Small intestine (tissue), 16 donors: ENCODE measurements at places on chromosomes 12 and 14.

DNA sequence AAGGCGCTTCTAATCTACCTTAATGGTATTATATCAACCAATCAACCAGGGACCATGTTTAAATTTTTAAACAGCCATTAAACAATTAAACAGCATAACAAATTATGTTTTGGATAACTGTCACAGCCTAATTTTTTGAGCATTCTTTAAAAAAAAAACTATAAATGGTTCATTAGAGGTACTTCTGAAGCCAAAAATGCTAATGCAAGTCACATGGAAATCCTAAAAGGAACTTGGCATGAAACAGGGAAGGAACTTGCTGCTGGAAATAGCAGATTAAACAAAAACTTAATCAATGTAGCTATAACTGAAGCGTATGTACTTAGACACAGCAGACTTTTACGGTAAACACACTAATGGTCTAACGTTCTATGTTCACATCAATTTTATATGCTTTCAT is 190.2 kb upstream of the BTG1 start:
- DNase-seq: no peak

DNA sequence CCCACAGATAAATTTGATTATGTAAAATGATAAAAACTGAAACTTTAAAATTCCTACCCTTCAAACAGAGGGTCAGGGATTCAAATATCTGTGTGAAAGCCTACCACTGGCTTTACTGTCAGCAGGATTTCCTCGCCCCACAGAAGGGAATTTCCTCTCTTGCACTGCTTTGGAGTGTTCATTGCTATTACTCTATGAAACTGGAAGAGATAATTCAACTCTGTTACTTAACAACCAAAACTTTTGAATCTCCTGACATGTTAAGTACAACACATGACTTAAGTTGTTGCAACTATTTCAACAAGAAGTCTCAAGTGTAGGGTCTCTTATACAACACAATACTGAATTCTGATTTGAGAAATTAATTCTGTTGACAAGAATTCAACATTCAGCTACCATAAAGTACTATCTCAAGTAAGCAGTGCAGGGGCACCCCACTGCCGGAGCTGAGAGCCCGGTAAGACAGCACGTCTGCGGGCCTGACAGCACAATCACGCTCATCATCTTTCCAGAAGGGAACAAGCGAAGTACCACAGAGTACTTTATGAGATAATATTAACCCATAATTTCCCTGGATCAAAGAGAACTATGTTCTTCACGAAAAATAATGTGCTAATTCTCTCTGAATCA is 22.9 kb downstream of the DICER1 start:
- DNase-seq: no peak

GRCh38 chr14:64197996-64198395 is 96.2 kb downstream of the ESR2 start:
- no peak for DNase-seq

GRCh38 chr12:29026419-29026818 is 122.7 kb upstream of the FAR2 start:
- no peak for DNase-seq

- no peak for DNase-seq
These were observed 110.9 kb downstream of the GPATCH2L start for GRCh38 chr14:76262641-76263040.

DNA sequence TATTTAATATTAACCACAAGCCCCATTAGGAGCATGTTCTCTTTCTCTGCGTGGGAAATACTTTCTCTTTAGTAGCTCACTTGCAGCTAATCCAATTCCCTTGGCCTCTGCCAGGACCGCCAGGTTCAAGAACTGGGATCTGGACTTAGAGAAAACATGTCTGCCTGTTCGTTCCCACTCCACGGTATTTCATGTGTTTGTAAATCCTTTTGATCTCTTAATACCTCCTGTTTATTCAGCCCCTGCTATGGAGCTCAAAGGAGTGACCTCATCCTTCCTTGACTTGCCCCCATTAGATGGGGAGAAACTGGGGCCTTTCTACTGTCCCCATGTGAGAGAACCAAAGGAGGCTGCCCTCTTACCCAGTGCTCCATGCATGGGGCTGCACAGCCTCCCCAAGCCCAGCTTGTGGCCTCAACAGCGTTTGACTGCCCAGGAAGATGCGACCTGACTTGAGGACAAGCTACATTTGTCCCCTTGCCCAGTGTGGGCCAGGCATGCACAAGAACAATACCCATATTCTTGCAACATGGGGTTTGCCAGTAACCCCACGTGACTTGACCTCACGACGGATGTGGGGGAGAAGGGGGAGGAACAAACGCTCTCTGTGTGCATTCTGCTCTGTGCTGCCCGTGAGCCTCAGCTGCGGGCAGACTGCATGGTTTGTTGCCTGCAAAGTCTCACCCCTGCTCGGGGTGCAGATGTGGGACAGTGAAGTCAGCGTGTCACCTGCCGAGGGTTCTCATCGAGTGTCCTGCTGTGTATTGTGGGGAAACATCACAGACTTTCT is 30.3 kb downstream of the CD9 start:
- peak; percentile 72 for DNase-seq

GRCh38 chr12:132061197-132061596 is 82.9 kb downstream of the DDX51 start:
- DNase-seq: no peak

GRCh38 chr14:76597387-76597786 is 163.9 kb upstream of the VASH1 start:
- no peak for DNase-seq

- DNase-seq: no peak
These were observed 78.6 kb downstream of the SLC15A5 start for GRCh38 chr12:16198884-16199283.

DNA sequence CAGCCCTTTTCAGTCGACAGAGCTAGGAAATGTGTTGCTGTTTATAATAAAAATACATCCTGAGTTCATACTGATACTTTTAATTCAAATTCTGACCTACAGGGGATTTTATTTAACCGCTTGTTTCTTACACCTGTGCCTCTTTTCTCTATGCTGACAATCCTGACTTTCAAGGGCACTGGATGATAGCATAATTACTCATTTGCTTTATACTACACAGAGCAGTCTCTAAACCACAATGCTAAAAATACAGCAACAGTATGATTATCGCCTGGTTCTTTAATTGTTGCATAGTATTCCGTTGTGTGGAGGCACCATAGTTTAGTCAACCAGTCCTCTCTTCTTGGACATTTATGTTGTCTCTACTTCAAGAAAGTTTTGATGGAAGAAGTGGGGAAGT is 372.9 kb downstream of the DPF3 start:
- no peak for DNase-seq

GRCh38 chr12:27711317-27711682 is 668 bp downstream of the MRPS35 start:
- DNase-seq: peak; percentile 46

GRCh38 chr12:91367234-91367849 is 184.7 kb upstream of the DCN start:
- DNase-seq: no peak

DNA sequence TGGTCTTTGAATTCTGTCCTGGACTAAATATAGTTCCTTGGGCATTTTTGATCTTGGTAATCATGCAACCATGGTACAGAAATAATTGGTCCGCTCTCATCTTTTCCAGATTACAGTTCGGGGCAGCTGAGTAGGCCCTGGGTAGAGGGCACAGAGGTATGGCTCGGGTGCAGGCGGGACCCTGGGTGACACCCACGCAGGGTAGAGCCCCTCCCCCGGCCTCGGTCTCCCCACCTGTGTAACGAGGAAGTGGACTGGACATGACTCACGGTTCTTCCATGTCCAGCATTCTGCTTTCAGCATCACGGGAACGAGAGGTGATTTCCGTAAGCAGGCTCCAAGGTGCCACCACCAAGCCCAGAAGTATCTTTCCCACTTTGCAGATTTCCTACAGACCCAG is 91.0 kb upstream of the DIO3 start:
- no peak for DNase-seq

DNA sequence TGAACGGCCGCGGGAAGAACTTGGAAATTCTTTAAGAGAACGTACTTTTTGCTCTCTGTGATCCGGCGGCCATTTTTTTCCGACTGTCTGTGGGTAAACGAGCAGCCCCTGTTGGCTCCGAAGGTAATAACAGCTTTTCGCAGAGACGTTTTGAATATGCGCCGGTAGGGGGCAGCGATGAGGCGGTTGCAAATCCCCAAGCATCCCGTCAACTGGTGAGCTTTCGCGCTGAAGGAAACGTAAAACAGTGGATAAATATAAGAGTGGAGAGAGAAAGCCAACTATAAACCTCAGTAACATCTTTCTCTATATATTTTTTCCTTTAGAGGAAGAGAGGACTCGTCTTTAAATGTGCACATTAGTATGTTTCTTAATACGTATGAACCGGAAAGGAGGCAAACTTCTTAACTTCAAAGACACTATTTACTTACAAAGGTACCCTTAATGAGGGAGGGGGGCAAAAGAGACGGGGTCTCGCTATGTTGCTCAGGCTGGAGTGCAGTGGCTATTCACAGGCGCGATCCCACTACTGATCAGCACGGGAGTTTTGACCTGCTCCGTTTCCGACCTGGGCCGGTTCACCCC is 9.6 kb upstream of the NEMF start:
- peak; percentile 88 for DNase-seq

- DNase-seq: no peak
These were observed 66.7 kb upstream of the PTCSC3 start for GRCh38 chr14:36243183-36243582.

- peak; percentile 36 for DNase-seq
These were observed 5.7 kb downstream of the SLC4A8 start for GRCh38 chr12:51430196-51430895.

DNA sequence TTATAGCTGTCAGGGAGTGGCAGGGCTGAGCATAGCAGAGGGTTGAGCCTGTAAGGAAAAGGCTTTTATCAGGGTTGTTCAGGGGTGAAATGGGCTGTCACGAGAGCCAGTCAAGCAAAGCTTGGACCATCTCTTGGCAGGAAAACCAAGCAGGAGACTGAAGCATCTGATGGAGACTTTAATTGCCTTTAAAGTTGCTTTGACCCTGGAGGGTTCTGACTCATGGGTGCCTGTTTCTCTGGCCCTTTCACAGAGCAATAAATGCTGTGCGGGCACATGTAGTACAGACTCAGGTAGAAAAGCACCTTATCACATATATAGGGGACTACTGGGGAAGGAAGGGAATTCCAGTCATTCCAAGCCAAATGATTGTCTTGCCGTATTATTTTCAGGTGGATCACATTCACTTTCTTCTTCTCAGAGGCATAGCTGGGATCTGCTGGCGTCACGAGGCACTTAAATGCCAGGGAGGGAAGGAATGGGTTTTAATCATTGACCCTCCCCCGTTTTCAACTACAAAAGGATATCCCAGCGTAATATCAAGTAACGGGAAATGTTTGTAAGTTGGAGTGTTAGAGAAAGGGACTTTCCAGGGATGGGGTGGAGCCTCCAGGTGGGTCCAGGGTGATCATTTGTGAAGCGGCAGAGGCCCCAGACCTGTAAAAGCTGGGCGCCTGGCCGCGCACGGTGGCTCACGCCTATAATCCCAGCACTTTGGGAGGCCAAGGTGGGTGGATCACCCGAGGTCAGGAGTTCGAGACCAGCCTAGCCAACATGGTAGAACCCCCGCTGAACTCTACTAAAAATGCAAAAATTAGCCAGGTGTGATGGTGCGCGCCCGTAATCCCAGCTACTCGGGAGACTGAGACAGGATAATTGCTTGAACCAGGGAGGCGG is 34.9 kb downstream of the PLEKHD1 start:
- DNase-seq: no peak

DNA sequence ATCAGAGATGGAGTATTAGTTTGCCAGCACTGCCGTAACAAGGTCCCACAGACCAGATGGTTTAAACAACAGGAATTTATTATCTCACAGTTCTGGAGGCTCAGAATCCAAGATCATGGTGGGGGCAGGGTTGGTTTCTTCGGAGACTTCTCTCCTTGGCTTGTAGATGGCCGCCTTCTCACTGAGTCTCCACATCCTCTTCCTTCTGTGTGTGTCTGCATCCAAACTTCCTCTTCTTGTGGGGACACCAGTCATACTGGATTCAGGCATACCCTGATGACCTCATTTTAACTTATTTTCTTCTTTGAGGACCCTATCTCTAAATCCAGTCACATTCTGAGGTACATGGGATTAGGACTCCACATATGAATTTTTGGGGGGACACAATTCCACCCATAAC is 455.5 kb downstream of the RGS6 start:
- DNase-seq: no peak

GRCh38 chr12:5967645-5968415 is 22.8 kb upstream of the ANO2 start:
- DNase-seq: no peak

DNA sequence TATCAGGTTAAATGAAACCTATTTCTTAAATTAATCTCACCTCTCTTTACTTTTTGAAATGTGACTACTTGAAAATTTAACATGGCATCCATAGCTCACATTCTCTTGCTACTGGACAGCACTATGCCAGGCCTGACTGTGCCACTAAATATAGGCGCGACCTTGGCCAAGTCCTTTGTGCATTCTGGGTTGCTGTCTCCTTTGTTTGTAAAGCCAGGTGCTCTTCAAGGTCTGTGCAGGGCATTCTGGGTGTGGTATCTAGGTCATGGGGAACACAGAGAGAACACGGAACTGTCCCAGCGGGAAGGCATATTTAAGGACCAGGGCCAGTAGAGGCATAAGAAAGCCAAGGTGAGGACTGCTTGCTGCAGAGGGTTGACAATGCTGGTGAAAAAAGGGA is 121.2 kb downstream of the ZNF664 start:
- no peak for DNase-seq

DNA sequence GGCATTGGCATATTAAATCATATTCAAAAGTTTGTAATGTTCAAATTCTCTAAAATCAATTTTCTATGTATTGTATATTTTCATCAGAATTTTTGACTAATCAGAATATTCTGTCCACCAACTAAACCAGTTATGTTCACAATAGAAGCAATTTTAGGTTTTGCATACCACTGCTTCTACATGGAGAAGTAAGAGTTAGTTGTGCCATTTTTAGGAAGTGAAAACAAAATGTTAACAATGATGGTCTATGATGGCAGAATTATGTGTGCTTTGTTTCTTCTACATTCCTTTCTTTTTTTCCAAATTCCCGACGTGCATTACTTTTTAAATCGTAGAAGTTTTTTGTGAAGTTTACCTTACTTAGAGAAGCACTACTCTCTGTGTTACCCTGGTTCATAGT is 29.5 kb downstream of the ABHD12B start:
- no peak for DNase-seq

DNA sequence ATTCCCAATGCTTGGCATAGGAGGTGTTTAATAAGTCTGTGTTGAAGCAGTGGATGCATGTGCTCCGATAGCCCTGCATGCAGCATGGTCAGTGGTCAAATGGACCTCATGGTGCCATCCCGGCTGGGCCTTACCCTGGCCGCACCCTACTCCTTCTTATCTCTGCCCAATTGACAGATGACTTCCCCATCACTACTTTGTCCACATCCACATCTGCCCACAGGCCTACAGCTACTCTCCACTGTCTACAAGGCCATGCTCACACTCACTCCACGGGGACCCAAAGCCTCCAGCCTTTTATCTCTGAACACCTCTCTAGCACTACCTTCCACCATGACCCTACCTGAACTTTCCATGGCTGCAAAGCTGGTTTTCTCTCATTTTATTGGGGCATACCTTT is 11.5 kb downstream of the SERPINA11 start:
- no peak for DNase-seq

- DNase-seq: no peak
These were observed 38.7 kb downstream of the FAR2 start for GRCh38 chr12:29187756-29188155.
